ENCODE measurements at places on chromosomes 3 and 15.

DNA sequence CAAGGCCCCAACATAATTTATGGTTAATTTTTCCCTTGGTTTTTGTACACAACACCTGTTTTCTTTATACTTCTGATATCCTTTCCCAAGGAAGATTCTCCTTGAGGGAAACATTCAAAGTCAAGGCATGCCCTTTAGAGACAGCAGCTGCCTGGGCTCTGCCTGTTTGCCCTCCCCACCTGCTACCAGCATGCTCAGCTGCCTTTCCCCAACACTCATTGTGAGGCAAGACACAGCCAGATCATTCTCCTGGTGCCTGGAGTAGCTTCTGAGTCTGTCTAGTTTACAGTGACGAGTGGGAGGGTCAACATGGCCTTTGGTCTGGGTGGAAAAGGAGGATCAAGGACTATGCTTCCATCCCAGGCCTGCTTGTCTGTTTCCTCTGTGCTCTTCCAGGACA lies 132.5 kb downstream of the EPHB1 start:
- DNase-seq, result no peak

DNA sequence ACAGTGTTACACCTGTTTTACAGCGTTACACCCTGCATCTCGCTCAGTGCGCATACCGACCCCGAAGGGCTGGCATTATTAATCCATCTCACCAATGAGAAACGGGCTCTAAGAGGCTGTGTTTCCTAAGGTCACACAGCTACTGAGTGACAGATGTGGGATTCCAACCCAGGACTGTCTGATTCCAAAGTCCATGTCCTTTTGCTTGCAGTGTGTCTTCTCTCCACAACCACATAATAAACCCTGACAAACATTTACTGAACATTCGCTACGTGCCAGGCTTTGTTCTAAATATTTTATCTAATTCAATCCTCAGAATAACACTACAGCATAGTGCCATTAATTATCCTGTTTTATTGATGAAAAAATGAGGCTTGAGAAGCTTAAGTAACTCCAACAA lies 79.1 kb downstream of the RAB11A start:
- DNase-seq, result no peak

- no peak for DNase-seq
These were observed 1.2 kb downstream of the SNX22 start for GRCh38 chr15:64152507-64153387.

DNA sequence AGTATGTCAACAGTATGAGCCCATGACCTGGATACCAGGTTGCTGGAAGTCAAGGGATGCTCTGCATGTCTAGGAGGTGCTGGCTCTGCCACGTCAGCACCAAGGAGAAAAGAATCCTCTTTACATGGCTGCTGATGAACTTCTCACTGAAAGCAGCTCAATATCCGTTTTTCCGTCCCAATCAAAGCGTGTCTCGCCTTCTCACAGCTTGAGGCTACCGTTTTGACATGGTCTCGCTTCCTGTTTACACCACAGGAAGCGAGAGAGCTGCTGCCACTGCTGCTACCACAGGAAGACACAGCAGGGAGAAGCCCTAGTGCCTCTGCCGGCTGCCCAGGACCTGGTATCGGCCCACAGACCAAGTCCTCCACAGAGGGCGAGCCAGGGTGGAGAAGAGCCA lies 27.3 kb downstream of the STARD5 start:
- DNase-seq, result peak; percentile 43

DNA sequence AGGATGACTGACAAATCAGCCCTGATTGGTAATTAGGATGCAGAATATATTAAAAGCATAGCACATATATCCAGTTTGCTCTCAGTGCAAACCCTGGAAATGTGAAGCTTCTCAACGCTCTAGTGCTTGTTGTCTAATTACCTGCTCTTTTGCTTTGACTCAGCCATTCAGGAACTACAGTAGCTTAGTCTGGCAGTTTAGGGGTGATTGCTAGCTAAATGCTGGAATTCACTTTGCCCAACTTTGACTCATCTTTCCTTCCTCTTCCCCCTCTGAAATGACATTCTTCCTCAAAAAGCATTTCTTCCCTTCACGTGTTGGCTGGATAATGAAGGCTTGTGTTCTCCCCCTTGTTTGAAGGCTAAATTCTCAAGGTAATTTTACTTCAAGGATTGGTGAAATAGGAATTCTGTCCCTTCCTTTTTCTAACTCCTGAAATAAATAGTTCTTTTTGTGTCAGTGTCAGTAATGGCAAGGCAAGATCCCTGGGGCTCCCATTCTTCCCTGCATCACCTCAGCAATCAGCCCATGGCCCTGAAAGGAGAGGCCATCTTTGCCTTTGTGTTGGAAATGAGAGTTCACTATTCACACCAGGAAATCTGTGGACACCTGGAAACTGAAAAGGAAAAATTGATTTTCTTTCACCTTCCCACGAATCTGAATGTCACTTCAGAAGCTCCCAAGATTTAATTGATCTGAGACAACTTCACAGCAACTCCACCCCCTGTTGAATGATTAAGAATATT lies 103.6 kb downstream of the ECT2 start:
- no peak for DNase-seq

DNA sequence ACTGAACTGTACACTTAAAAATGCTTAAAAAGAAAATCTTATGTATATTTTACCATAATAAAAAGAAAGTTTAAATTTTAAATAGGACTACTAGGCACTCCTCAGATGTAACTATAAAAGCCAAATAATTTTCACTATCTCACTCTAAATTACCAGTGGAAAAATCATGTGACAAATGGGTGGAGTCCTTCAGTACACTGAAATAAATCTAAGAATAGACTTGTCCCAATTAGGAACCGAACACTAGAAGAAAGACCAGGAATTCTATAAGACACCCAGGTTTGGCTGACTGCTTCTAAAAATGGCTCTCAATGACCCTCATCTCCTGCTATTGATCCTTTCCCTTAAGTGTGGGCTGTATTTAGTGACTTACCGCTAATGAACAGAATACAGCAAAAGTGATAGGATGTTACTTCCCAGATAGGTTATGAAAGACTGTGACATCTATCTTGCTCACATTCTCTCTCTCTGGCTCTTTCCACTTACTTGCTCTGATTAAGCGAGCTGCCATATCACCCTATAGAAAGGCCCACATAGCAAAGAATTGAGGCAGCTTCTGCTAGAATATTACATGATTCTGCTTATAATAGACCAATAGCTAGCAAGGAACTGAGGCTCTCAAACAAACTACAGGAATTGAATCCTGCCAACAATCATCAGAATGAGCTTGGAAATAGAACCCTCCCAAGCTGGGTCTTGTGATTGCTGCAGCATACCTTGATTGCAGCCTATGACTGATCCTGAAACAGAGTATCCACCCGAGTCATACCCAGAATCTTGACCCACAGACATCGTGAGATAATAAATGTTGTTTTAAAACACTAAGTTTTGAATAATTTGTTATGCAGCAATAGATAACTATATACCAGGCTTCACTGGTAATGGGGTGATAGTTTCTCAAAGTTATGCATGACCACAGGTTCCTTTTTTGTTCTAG lies 16.9 kb downstream of the TTBK2 start:
- DNase-seq, result no peak

GRCh38 chr15:100036015-100036414 lies 302.8 kb upstream of the LYSMD4 start:
- DNase-seq, result no peak

DNA sequence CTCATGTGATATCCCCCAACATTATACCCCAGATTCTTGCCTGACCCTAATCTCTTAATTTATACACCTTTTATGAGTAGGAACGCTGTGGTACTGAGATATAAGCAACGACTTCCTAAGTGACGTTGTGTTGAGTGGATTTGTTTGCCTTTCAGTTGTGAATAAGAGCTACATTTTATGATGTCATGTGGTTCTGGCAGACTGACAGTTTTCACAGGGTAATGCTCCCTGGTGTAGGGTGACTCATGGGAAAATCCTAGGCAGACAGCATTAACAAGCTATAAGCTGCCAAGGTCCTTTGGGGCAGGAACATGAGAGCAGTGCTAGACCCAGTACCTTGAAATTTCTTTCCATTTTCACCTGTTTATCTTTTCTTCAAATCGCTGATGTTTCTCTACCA lies 11.2 kb downstream of the C3orf52 start:
- no peak for DNase-seq

- DNase-seq, result no peak
These were observed 329.3 kb downstream of the TBL1XR1 start for GRCh38 chr3:176867681-176868663.

DNA sequence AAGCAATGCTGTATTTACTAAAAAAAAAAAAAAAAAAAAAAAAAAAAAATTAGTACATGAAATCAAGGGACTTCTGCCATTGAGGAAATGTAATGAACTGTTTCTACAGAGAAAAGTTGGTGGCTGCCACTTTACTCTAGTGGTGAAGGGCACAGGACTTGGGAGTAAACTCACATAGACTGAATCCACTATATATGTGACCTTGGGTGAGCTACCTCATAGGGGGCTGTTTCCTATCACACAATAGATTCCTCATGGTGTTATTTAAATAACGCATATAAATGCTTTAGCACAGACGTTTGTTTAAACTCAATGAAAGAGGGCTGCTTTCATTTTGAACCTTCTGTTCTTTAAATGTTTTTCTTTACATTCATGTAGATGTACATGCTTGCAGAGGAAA lies 25.8 kb downstream of the TERC start:
- DNase-seq, result no peak

- DNase-seq, result no peak
These were observed 391.0 kb downstream of the RAP2B start for GRCh38 chr3:153552887-153553604.

- DNase-seq, result no peak
These were observed 10.8 kb downstream of the PLA2G4D start for GRCh38 chr15:42083605-42083908.

- DNase-seq, result no peak
These were observed 26.9 kb upstream of the ZMAT3 start for GRCh38 chr3:179098388-179099077.

DNA sequence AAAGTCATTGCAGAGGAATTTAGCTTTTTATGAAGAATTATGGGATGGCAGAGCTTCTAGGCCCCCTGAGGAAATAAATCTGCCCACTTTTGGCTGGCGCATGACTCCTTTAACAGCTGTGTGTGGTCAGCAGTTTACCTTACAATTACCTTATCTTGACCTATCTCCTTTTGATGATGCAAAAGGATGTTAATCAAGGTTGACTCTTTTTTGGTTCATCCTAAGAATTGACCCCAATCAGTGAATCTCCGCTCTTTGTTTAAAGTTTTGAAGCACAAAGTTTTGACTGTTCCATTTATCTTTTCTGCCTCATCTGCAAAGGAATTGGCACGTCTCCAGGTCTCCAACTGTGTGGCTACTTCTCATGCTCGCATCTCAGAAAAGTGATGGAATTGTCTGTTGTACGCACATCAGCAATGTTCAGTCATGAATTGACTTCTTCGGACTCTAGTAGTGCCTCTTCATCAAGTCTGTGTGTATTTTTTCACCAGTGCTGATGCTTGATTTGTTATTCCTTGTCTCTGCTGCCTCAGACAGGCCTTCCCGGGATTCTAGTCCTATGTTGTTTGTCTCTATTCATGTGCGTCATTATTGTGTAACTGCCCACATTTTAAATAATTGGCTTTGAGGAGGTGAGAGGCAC lies 196.2 kb upstream of the CFAP20DC start:
- DNase-seq, result no peak

DNA sequence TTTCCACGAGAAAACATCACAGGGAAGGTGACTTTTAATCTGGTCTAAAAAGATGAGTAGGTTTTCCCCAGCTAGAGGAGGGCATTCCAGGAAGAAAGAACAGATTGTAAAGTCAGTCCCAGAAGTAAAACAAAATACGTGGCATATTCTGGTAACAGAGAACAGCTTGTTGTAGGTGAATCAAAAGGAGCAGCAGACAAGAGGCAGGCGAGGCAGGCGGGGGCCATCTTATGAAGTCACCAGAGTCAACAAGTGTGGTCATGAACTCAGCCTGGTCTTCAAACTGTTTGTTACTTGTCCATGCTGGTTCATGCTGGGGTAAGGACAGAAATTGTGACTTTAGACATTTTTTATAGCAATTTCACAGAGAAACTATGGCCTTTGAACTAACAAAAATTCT lies 4.0 kb upstream of the POPDC2 start:
- DNase-seq, result no peak

- no peak for DNase-seq
These were observed 166.6 kb downstream of the TIGIT start for GRCh38 chr3:114460459-114460858.

GRCh38 chr15:73716417-73716816 lies 32.2 kb downstream of the CD276 start:
- no peak for DNase-seq

- no peak for DNase-seq
These were observed 969 bp upstream of the DNAJC19 start for GRCh38 chr3:180990505-180990904.

DNA sequence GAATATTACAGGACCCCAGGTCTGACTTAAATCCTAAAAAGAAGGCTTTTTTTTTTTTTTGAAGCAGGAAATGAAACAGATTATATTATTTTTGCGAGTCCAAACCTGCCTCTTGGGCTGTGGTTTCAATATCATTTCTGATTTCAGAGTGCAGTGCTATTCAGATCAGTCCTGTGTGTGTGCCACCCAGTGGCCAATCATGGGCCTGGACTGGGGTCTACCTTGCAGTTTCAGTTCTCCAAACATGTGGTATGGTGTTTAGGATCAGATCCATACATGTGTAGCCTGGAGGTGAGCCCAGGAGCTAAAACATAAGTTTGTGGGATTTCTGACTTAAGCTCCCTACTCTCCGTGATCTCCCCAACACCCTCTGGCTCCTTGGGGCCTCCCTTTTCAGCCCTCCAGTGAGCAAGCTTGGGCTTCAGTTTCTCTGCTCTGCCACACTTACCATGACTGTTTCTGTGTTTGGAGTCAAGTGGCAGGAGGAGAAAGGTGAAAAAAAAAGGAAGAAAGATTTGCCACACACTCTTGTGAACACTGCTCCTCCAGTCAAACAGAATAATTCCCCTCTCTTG lies 12.1 kb upstream of the THSD4 start:
- no peak for DNase-seq

DNA sequence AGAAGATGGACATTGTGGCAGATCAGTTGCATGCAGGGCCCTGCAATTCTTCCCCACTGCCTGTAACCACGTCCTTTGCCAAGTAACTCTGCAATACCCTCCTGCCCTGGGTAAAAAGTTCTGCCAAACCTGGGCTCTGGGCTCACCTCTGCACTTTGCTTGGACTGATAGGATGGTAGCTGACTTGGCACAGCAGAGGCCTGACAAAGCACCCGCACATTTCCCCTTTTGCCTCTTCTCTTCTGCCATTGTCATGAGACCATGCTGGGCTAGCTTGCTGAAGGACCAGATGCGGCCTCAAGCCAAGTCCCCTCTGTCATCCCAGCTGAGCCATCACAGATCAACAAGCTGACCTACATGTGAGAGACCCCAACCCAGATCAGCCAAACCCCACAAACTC lies 122.4 kb downstream of the SMAD6 start:
- no peak for DNase-seq

- DNase-seq, result peak; percentile 7
These were observed 559 bp upstream of the LRRN1 start for GRCh38 chr3:3798631-3799113.

All from GM12892 (cell line).